ENCODE measurements at places on chromosomes 5 and 9.

DNA sequence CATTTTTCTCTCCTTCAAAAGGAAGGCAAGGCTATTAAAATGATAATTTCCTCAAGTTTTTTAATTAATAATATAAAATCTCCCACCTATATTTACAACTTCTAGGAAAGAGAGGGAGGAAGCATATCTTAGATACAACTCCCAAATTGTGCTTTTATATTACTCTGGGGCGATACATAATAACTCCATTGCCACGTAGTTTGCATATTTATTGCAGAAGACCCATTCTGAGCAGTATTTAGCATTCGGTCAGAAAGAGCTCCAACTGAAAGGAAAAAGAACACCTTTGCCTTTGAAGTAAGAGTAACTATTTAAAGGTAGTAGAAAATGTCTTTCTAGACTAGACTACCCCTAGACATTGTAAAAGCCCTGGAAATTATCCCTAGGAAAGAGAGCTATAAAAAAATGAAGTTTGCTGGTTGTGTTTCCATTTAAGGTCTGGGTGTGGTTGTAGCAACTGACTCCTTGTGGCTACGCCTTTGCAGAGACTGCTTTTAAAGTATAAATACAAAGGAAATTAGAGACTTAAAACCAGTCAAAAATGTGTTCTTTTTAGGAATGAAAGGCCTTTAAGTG lies 566.1 kb downstream of the ZNF608 start:
- no peak for DNase-seq

- no peak for DNase-seq
These were observed 16.9 kb downstream of the CRB2 start for GRCh38 chr9:123372766-123373446.

GRCh38 chr5:127353796-127354195 lies 63.2 kb downstream of the MEGF10 start:
- no peak for DNase-seq

DNA sequence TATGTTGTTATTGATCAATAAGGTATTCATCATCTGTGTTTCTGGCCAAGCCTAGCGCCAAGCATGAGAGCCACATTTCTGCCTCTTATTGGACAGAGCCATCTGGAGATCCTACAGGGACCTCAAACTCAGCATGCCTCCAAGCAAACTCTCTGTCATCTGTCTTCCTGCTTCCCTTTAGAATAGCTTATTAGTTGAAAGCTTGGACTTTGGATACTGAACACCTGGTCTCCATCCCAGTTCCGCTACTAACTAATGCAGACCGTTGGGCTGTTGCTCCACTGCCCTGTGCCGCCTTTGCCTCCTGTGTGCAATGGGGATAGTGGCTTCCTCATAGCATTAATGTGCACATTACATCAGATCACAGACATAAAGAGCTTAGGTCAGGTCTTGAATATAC lies 65.5 kb downstream of the MAP1B start:
- DNase-seq = no peak

- no peak for DNase-seq
These were observed 17.4 kb downstream of the SH2D3C start for GRCh38 chr9:127761061-127761460.

GRCh38 chr5:62780888-62781287 lies 202.3 kb downstream of the LRRC70 start:
- DNase-seq = no peak

GRCh38 chr9:69093471-69094103 lies 58.0 kb downstream of the FXN start:
- no peak for DNase-seq
